ENCODE measurements at places on chromosomes 5 and 9. TPM values are rescaled to one million over a fixed set of nuclear protein-coding genes. Genes with fewer than 3 reads are reported as not detected.

PRDM12 gene
- total RNA-seq, result 0.36 TPM

AK8 gene
- 0.85 TPM for total RNA-seq

BAAT gene
- 0.58 TPM for total RNA-seq

TAF11L5 gene
- total RNA-seq, result not detected

PCDHGA2 gene
- total RNA-seq, result 0.65 TPM

FAM153A gene
- not detected for total RNA-seq

TSLP gene
- total RNA-seq, result not detected
